Progenitor cell of endocrine pancreas (in vitro differentiated cells): ENCODE measurements at places on chromosomes 13 and 19. TPM values are rescaled to one million over a fixed set of nuclear protein-coding genes. Genes with fewer than 3 reads are reported as not detected.

- DNase-seq = no peak
Measured at GRCh38 chr19:52990759-52991418, 22.8 kb upstream of the ERVV-1 start.

DNA sequence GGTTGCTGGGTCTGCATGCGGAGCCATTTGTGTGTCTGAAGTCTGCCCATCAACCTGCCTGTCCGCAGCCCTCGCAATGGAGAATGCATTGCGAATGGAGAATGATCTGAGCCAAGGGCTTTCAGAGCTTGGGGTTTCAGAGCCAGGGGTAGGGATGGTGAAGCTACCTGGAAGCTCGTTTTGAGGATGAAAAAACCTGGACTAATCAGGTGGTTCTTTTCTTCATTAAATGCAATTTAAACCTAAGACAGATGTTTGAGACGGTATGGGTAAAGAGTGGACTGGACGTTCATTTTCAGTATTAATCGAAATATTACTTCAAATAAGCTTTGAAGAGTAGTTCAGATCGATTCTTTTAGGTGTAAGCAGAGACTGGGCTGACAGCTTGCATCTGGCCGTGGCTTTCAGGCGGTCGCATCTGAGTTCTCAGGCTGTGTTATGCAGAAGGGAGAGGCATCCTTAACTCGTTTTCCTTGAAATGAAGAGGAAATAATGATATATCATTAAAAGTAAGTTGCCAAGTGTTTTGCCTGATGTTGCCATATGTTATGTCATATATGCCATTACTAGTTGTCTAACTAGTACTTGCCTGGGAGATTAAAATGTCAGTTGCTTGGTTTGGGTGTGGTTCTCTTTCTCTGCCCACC, 801 bp downstream of the MCF2L start:
- DNase-seq = no peak

ANGPTL8 gene
- total RNA-seq = not detected in 2 replicates

TECR gene
- 170 and 186 TPM in 2 replicates for total RNA-seq
